ENCODE measurements at places on chromosomes 6 and 20. TPM values are rescaled to one million over a fixed set of nuclear protein-coding genes. Genes with fewer than 3 reads are reported as not detected.
A peak's percentile ranks its signal among the peaks of the same experiment; 100 is the strongest.

GRCh38 chr6:96466147-96466863, 55.3 kb upstream of the UFL1 start:
- DNase-seq, result no peak

DNA sequence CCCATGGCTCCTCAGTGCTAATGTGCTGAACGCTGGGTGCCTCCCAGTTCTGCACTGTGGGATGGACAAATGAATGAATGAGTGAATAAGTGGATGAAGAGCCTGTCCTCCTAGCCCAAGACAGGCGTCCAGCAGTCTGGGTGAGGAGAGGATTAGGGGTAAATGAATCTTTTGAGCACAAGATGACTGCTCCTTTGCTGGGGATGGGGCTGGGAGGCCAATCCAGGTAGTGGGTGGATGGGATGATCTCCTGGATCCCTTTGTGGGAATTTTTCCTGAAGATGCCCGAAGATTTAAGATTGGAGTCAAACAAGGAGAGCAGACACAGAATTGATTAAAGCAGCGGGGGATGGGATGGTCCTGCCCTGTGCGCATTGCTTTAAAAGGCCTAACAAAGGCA, 65.3 kb upstream of the MLN start:
- no peak for DNase-seq

- no peak for DNase-seq
Measured at GRCh38 chr6:92723390-92723931, 695.9 kb downstream of the EPHA7 start.

DNA sequence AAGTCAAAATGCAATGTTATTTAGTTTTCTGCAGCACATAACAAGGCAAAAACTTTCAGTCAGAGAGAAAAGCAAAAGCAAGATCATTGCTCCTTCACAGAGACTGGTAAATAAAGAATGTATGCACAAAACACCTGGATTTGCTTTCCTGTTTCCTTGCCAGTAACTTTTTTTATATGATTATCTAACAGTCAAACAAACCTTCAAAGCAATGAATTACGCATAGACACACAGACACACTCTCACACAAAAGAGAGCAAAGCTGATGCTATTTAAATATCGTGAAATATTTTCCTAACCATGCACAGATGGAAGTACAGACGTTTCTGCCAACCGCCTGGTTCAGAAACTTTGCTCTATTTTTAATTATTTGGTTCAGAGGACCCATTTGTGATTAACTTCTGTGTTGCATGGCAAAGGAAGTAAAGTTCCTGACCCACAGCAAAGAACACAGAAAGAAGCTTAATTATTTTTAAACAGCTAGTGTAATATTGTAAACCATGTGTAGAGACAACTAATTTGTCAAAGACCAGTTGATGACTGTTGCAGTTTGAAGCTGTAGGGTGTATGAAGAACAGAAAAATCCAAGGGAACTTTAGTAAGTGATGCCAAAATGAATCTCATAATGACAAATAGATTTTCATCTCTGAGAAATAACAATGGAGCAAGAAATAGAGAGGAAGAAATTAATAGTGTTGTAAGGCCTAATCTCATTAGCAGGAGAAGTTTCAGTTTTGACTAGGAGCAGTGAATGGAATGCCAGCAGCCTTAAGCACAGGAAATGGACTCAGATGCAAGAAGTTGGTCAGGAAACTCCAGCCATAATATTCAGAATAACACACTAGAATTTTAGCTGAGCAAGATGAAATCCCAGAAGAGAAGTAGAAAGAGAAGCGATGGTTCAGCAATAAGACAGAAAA, 24.1 kb downstream of the ATXN1 start:
- DNase-seq, result no peak

- DNase-seq, result no peak
Measured at GRCh38 chr6:139407718-139408222, 33.3 kb upstream of the CITED2 start.

GRCh38 chr20:21513181-21513663, 642 bp downstream of the NKX2-2 start:
- no peak for DNase-seq

- DNase-seq, result peak; percentile 85
Measured at GRCh38 chr6:28124350-28124970, at the start of gene ZSCAN16. Gene ZSCAN16, plus strand, starts transcription at chr6:28124609. Its CDS starts 835 bp downstream, at chr6:28125444.

DNA sequence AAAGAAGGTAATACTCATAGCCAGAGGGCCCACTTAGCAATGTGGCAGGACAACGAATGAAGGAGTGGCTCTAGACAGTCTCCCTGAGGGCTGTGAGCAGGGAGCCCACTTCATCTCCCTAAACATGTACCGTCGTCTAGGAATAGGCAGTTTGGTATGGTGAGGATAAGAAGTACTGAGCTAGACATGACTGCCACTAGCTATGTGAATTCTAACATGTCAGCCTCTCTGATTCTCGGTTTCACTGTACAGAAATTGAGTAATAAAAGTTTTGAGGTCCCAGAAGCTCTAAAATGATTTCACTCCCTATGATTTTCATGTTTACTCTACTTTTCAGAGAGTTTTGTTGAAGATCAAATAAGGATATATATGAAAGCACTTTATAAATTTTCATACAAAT, 107.1 kb downstream of the AHI1 start:
- DNase-seq, result no peak

GRCh38 chr6:162602759-162603158, 124.8 kb downstream of the PRKN start:
- no peak for DNase-seq

GRCh38 chr20:18677126-18677525, 89.3 kb downstream of the DTD1 start:
- no peak for DNase-seq

DNA sequence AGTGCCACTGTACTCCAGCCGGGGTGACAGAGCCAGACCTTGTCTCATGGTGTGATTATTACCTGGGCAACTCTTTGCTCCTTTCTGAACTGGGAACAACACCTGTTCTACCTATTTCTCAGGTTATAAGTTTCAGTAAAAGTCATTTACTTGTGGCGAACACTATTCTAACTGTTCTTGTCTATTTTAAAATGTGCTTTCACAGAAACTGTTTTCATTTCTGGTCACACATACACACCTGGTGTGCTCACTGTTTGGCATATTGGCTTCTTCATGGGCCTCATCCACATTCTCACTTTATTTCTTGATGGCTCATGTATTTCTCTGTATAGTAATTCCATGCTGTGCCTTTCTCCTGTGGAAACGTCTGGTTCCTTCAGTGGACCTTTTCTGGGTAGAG, 30.5 kb upstream of the XRN2 start:
- no peak for DNase-seq

- DNase-seq, result no peak
Measured at GRCh38 chr20:61178551-61179071, 73.5 kb upstream of the CDH4 start.

EYS gene
- total RNA-seq, result 0.78 TPM

TBXT gene
- not detected for total RNA-seq

DNA sequence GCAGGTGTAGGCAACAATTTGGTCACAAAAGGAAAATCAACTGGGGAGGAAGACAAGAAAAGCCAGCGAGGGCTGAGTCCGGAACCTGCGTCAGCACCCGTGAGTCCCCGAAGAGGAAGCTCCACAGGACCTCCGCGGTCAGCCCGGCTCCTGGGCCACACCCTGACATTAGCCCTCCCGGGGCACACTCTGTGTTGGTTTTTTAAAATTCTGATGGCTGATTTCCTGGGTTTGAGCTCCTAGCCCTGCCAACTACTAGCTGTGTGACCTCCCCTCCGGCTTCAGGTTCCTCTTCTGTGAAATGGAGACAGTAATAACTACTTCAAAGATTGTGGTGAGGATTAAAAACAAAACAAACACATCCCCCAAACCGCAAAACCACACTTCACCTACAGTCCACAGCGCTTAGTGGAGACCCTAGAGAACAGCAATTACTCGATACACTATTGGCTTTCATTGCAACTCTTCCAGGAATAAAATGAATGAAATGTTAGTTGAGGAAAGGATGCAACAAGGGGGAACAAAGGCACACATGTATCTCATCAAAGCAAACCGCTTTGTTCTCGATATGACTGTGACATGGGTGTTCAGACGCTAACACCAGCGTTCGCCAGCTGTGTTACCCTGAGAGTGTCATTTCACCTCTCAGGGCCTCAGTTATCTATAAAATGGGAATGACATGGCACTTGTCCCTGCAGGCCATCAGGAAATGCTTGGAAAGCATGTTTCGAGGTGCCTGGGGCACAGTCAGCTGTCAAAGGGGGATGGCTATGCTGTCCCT, 985 bp downstream of the ZBP1 start:
- no peak for DNase-seq

DNA sequence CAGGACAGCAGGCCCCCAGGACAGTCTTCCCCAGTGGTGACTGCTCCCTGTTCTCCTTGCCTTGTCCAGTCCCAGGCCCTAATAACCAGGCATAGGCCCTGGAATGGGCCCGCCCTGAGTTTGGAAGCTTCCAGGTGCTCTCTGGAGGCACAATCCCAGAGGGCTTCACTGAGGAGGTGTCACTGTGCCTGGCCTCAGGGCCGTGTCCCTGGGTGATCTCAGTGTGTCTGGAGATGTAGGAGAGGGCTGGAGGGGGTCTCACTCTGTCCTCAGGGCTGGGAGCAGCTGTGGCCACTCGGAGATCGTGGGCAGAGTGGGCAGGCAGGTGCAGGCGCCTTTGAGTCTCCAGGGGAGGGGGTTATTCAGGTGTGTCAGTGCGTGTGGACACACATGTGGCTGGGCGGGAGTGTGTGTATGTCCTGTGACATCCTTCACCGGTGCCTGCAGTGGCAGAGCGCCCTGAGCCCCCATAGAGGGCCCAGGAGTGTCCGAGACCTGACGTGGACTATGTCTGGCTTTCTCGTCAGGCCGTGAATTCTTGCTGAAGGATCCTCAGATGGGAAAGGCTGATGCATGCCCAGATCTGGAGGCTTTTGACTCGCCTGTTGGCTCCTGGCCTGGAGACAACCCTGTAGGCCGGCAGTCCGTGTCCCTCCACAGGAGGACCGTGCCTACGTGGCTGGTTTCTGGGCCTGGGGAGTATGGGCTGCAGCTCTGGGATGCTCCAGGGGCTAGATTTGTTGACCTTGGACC, 5.5 kb upstream of the NPBWR2 start:
- DNase-seq, result no peak

NKX2-4 gene
- total RNA-seq, result not detected

MAK gene
- 0.16 TPM for total RNA-seq

RFX6 gene
- total RNA-seq, result not detected

DNA sequence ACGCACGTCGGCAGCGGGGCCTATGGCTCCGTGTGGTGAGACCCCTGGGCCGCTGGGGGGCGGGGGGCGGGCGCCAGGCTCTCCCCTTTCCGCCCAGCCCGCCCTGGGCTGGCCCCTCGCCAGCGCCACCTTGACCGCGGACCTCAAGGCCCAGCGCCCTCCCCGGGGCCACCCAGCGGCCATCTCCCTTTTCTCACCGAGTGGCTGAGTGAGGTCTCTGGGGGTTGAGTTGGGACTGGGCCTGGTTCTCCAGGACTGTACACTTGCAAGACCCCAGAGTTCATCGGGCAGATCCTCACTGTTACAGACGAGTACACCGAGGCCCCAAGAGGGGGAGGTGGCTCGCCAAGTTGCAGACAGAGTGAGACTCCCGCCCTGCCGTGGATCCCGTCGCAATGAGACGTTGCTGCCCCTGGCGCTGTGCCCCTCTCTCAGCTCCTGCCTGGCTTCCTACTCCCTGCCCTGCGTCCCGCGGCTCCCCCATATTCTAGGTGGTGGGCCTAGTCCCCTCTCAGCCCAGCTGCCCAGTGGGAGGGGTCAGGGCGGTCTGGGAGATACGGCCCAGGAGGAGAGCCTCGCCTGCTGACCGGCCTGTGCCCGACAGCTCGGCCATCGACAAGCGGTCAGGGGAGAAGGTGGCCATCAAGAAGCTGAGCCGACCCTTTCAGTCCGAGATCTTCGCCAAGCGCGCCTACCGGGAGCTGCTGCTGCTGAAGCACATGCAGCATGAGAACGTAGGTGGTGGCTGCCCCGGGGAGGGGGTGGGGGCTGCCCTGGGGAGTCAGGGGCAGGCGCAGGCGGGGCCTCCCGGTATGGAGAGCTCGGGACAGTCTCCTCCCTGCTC, 576 bp downstream of the MAPK13 start:
- no peak for DNase-seq

- no peak for DNase-seq
Measured at GRCh38 chr6:24926192-24926591, 9.6 kb downstream of the RIPOR2 start.

DNAH8 gene
- under 0.01 TPM for total RNA-seq

GRCh38 chr6:145003145-145003544, 718.0 kb downstream of the UTRN start:
- no peak for DNase-seq

IP6K3 gene
- not detected for total RNA-seq

MYH7B gene
- under 0.01 TPM for total RNA-seq

CCR6 gene
- total RNA-seq, result not detected

- no peak for DNase-seq
Measured at GRCh38 chr20:40640667-40641066, 48.4 kb downstream of the MAFB start.

PCSK2 gene
- total RNA-seq, result 37.9 TPM

GRCh38 chr6:29426654-29427053, 11.9 kb downstream of the OR12D1 start:
- DNase-seq, result no peak

DNA sequence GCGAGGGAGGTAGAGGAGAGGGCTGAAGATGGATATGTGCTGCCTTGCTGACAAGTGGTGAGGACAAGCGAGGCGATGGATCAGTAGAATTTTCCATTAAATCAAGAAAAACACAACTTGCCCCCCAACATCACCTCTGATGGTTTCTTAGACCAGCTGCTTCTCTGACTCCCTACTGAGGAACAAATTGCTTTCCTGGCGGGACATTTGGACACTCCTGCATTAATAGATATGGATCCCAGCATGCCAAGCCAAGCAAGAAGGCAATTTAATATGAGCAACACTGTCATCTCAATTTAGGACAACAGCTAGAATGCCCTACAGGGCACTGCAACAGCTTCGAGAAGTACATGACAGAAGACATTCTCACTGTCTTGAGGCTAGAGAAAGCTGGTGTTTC, 248.4 kb upstream of the AGPAT4 start:
- DNase-seq, result no peak

GSTA1 gene
- 0.31 TPM for total RNA-seq

ISM1 gene
- total RNA-seq, result 1.6 TPM

DNA sequence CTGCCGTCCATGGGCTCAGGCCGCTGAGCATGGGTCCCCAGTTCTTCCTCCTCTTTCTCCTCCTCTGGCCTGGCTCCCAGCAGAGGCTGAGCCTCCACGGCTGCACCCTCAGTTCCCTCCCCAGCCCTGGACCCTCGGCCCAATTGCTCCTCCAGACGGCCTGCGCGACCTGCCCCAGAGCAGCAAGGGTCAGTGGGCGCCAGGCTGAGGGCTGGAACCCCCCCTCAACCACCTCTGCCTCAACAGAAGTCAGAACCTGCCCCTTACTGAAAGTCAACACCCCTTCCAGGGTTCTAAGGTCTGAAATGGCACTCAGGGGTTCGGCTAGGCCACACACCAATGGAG, 15.9 kb upstream of the SPAG4 start:
- no peak for DNase-seq

- DNase-seq, result no peak
Measured at GRCh38 chr20:36084897-36085613, 69.5 kb upstream of the EPB41L1 start.

- no peak for DNase-seq
Measured at GRCh38 chr6:109484122-109484521, 1.1 kb upstream of the ZBTB24 start.

- no peak for DNase-seq
Measured at GRCh38 chr6:132785936-132786335, 12.5 kb downstream of the SLC18B1 start.

GRCh38 chr6:101429845-101430244, 36.3 kb downstream of the GRIK2 start:
- DNase-seq, result no peak
